ENCODE measurements at places on chromosomes 12 and 14.

GRCh38 chr14:91283666-91284065 is 39.2 kb upstream of the GPR68 start:
- no peak for DNase-seq

DNA sequence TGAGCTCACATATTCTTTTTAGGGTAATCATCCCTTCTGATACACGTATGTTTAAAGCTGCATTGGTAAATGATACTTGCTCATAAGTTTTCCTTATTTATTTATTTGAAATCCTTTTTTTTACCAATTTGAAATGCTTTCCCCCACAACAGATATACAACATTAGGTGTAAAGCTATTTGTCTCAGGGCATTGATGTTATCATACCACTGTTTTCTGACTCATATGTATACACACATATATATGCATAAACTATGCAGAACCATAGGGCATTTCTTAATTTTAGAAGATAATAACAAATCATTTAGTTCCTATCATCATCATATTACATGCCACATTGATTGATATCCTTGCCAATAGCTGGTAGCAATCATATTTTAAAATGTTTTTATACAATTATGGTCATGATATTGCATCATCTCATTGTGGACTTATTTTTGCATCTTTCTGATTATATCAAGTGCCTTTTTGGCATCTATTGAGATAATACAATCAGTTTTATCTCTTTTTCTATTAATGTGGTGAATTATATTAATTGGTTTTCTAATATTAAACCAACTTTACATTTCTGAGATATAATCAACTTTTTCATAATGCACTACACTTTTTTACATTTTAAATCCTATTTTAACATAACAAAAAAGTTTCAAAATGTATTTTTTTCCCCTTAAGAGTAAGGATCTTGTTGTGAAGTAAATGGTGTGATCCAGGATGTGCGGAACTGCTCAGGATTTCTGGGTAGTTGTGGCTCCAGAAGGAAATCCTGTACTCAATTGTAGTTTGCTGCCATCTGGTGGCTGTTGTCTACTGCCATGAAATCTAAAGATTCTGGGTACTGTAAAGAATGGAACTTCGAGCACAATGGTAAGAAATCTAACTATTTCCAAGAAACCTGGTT is 16.7 kb downstream of the OR9K2 start:
- DNase-seq, result no peak

- DNase-seq, result no peak
These were observed 115.0 kb downstream of the EMP1 start for GRCh38 chr12:13311551-13311950.

GRCh38 chr14:35331605-35332516 is 39.7 kb downstream of the PSMA6 start:
- no peak for DNase-seq

- no peak for DNase-seq
These were observed 14.7 kb downstream of the SERPINA1 start for GRCh38 chr14:94373708-94374107.

DNA sequence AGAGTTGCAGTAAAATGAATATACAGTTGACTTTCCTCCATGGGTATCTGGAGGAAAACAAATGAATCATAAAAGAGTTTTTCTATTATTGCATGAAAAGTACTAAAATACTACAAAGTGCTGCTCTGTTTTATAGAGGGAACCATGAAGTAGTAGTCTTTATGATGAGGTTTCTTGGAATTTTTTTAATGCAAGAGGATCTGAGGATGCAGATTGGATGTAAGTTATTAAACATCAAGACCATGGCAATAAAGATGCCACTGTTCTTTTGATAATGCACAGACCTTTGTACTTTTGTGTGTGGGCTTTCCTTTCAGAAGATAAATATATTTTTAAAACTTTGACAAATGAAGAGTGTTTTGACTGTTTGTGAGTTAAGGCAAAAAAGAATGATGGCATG is 87.5 kb downstream of the DACT1 start:
- no peak for DNase-seq

GRCh38 chr12:71763677-71764379 is 9.2 kb downstream of the RAB21 start:
- no peak for DNase-seq

DNA sequence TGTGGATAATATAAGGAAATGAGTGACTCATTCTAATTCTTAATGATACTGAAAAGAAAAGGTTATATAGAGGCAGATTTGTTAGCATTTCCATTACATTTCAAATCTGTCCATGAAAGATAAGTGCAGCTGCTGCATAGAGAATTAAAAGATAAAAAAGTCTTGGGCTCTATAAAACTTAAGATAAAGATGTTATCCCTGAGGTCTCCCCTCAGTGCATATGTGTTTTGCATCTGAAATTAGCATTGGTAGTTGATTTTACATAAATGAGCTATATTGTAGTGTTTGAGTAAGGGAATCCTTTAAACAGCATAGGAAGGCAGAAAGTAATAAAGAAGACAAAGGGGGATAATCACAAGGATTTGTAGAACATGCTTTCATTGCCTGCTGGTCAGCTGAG is 206.2 kb downstream of the FSCB start:
- DNase-seq, result no peak

DNA sequence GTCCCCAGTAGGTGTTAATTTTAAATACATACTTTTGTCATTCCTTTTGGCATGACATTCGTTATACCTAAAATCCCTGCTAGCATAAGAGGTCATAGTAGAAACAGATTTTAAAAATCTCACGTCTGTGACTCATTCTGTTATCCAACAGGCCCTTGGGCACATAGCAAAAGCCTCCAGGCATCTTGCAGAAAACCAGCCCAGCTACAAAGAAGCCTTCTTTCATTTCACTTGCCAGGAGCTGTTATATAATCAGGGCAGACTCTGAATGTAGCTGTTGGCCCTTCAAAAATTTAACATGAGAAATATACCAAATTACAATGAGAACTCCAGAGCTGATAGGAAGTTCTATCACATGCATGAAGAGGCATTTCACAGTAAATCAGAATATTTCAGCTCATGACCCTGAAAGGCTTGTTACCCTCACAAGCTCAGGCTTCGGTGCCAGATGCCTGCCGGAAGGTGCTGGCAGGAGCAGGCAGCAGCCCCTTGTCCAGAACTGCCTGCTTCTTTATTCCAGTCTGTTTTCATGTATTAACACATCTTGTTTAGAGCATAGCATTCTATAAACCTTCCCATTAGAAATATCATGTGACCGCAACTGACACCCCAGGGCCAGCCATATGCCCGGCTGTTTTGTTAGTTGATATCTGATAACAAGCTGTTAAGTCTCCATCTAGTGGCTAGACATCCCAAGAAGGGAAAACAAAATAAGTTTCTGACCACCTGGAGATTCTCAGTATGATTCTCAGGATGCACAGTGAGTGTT is 17.8 kb downstream of the E2F7 start:
- DNase-seq, result peak; percentile 4

- peak; percentile 77 for DNase-seq
These were observed 480 bp downstream of the SCAF11 start for GRCh38 chr12:45989721-45990467.

DNA sequence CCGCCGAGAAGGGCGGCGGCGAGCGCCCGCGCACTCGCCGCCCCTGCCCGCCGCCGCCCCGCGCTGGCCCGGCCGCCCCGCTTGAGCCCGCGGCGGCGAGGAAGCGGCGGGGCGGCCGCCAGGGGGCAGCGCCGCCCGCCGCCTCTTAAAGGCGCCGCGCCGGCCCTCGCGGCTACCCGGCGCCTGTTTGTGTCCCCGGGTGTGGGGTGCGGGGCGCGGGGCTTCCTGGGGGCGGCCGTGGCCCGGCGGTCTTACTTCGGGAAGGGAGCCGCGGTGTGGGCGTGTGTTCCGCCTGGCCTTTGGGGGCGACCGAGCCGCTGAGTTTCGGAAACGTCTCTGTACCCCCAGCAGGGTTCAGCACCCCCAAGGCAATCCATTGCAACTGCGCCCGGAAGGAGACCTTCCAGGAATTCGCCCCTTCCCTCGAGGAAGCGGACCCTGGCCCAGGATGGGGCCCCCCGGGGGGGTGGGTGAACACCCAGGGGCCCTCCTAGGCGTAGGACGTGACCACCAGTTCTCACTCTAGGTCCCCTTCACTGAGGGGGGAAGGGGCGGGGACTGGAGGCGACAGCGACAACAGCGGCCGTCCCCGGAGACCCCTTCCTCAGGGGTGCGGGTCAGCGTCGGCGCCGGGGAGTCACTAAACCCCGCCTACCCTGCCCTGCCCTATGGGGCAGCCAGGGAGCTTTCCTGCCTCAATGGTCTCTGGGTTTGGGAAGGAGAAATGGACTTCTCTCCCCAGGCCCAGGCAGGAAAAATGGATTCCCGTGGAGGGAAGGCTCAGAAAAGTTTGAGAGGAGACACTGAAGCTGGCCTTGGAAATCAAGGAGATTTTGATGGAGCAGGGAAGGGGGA is at the start of gene ITPK1:
Gene ITPK1 (minus strand): TSS at position 105 of the 855 bp plus-strand sequence. CDS start 762 bp downstream, outside the sequence.
- no peak for DNase-seq

- DNase-seq, result no peak
These were observed 20.8 kb downstream of the CFAP251 start for GRCh38 chr12:121939186-121939585.

DNA sequence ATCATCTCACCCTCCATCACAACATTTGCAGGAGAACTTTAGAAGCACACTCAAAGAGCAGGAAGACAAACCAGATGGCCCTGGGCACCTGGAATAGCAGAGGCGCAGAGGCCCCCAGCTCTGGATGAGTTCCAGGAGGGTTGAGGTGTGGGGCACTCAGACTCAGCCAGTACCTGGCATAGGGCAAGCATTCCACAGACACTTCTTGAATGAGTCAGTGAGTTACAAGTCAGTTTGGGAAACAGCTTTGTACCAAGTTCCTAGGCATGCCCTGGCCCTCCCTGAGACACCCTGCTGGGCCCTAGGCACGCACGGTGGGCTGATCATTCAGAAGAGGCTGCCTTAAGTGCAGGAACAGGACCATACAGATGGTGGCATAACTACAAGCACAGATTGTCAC is 54.3 kb downstream of the MAP3K9 start:
- no peak for DNase-seq

DNA sequence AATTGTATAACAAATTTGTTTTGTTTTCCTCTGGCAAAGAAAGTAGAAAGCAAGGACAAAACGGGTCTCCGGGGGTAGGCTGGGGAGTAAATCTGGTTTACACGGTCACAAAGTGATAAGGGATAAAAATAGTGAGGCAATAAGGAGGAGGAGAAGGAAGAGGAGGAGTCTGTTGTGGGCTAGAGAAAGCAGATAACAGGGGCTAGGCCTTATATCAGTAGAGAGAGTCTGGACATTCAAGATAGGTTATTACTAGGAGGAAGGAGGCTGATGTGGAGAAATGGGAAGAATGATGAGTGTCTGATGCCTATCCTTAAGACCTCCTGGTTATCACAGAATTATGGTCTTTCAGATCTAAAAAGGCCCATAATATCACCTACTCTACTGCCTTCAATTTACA is 83.2 kb upstream of the SSTR1 start:
- DNase-seq, result no peak

Measured in caudate nucleus (tissue), 63 donors.